GM23338 (cell line): ENCODE measurements at places on chromosomes 6 and 20.

GRCh38 chr6:90126839-90127238 lies 169.8 kb downstream of the BACH2 start:
- DNase-seq: no peak

DNA sequence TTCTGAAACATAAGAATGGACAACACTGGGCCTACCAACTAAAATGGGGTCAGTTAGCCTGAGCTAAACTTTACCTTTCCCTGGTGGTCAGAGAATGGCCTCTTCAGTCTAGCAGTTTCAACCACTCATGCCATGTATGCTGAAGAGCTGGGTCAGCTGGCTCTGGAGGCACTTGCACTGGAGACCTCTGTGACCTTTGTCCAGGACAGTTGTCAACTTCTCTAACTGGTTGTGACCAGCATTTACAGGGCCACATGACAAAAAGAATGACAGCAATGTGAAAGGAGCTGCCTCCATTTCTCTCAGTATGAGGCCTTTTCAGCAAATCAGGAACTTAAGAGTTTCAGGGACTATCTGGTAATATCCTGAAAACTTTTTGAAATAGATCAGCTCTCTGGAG lies 59.9 kb upstream of the TMEM30A start:
- DNase-seq: no peak

DNA sequence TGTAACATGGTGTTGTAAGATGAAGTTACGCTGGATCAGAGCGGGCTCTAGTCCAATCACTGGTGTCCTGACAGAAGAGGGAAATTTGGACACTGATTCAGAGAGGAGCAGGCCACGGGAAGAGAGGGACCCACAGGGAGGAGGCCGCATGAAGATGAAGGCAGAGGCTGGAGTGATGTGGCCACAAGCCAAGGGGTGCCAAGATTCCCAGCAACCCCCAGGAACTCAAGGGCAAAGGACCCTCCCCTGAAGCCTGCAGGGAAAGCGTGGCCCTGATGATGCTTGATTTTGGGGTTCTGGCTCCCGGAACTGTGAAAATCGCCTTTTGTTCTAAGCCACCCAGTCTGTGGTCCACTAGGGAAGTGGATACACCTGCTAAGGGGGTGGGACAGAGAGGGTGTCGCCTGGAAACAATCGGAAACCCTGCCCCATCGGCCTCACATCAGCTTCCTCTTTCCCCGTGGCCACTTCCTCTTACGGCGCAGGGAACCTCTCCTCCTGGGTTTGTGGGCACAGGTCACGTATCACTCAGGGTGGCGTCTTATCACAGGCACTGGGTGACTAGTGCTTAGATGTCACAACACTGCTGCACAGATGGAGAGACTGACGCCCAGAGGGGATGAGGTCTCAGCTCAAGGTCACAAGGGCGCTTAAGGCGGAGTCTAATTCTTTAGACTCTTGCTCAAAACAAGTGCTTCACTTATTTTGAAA lies 58.0 kb downstream of the SULF2 start:
- DNase-seq: no peak

DNA sequence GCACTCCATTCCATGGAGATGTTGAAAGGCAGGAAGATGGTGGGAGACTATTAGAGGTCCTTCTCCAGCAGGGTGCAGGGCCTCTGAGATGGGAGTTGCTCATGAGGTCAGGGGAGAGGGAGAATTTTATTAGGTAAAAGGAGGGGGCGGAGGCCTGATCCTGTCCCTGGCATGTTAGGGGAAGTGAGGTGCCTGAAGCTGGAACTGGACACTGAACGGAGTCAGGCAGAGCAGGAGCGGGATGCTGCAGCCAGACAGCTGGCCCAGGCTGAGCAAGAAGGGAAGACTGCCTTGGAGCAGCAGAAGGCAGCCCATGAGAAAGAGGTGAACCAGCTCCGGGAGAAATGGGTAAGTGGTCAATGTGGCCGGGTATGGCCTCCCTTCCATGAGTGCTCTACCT lies 24.4 kb downstream of the CEP250 start:
- DNase-seq: no peak
